ENCODE measurements at places on chromosomes 11 and 22.
A peak's percentile ranks its signal among the peaks of the same experiment; 100 is the strongest.

GRCh38 chr11:85947431-85948272 lies 92.5 kb downstream of the CCDC83 start:
- DNase-seq, result peak; percentile 67

GRCh38 chr11:67256477-67257135 lies 9.7 kb upstream of the GRK2 start:
- no peak for DNase-seq

GRCh38 chr11:112377946-112378345 lies 117.3 kb upstream of the PLET1 start:
- DNase-seq, result no peak

DNA sequence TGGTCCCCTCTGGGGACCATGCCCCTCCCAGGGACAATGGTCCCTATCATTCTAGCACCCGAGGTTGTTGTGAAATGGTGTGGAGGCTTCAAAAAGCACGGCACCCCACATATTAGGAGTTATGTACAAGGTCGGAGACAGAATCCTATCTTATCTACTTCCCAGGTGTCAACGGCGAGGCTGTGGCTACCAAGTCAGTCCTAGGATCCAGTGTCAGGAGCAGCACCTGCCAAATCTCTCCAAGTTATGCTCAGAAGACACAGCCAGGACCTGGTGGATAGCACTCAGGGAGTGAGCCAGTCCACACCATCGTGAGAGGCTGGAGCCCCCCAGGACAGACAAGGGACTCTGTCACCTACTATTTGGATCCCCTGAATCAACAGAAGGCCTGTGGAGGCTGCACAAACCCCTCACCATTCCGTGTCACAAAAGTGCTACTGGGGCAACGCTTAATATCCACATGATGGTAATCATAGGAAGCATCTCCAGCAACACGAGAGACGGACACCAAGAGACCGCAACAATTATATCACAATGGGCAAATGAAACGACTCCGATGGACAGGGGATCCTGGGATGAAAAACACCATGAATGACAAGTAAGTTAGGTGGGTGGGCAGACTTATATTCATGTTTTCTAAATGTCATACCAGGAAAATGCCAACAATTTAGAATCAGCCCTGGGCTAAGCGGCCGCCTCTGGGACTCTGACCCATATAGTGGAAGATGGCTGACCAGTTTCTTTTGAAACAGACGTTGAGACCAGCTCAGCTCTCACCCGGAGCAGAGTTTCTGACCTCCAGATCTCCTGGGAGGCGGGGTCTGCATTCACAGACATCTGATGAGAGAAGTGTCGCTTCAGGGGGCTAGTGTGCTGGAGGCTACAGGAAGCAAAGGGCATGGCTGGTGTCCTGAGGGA lies 108.4 kb downstream of the MED15 start:
- DNase-seq, result no peak

- DNase-seq, result no peak
These were observed 7.2 kb downstream of the ADAMTS15 start for GRCh38 chr11:130455483-130456127.

- DNase-seq, result no peak
These were observed 32.1 kb downstream of the IGSF9B start for GRCh38 chr11:133924661-133925060.

DNA sequence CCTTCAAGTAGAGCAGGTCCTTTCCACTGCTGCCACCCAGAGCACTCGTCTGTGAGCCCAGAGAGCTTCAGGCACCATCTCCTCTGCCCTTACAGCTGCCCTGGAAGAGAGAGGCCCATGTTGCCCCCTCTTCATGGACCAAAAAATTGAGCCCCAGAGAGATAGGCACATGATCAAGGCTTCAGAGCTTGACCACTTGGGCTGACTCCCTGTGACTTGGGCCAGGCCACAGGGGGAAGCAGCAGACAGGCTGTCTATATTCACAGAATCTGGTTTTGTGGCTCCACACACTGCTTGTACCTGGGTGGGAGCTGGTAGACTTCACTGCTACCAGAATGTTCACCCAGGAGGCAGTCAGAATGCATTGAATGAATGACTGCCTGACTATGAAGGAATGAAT lies 58.2 kb downstream of the SMIM38 start:
- DNase-seq, result no peak

- DNase-seq, result no peak
These were observed 13.9 kb upstream of the PNPLA5 start for GRCh38 chr22:43905681-43906080.

DNA sequence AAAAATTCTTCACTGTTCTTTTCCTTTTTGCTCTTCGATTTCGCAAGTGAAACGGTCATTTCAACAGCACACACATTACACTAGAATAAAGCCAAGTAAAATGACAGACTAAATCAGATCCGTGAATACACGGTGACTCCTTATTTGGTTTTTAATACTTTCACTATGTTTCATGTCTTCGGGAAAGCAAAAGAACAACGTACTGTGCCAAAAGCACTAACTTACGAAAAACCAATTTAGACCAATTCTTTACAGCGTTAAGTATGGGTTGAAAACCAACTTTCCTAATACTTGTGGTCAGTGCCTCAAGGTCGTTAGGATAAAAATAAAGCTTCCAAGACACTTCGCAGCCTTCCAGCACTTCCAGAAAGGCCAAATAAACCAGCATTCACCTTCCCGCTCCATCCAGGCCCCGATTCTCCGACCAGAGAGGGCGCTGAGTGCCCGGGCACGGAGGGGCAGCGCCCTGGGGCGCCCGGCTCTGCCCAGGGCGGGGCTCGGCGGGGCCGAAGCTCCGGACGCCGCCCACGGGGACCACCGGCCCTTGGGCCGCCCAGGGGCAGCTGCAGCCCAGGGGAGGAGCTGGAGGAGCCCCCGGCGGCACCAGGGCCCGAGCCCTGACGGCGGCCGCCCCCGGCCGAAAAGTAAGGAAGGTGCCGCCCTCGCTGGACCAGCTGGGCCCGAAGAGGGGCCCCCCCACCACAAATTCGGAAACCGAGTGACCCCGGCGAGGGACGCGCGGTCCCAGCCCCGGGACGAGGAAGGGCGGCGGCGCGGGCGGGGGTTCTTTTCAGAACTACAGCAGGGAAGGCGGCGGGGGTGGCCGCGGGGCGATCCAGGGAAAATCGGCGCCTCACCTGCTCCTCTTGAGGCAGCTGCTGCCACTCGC lies 499 bp downstream of the ATL3 start:
- peak; percentile 18 for DNase-seq

- no peak for DNase-seq
These were observed 90.1 kb upstream of the B3GAT1 start for GRCh38 chr11:134502153-134502550.

DNA sequence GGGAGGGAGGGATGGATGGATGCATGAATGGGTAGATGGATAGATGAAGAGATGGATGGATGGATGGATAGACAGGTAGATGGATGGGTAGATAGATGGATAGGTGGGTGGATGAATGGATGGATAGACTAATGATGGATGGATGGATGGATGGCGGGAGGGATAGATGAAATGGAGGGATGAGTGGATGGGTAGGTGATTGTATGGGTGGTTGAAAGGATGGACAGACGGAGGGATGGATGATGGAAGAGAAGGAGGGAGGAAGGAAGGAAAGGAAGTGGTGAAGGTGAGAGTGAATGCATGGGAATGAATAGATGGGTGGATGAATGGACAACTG lies 3.7 kb upstream of the TNNT3 start:
- no peak for DNase-seq

- no peak for DNase-seq
These were observed 64.5 kb downstream of the MPPED1 start for GRCh38 chr22:43476341-43476740.
